Karpas-422 (cell line): ENCODE measurements at places on chromosomes 5 and 9. TPM values are rescaled to one million over a fixed set of nuclear protein-coding genes. Genes with fewer than 3 reads are reported as not detected.

Gene IL3
- not detected in 2 replicates for total RNA-seq

Gene OR1J4
- total RNA-seq, result not detected in 2 replicates

Gene TNC
- 0.36 and 0.60 TPM in 2 replicates for total RNA-seq

Gene PRPF4
- 22.2 and 24.4 TPM in 2 replicates for total RNA-seq

DNA sequence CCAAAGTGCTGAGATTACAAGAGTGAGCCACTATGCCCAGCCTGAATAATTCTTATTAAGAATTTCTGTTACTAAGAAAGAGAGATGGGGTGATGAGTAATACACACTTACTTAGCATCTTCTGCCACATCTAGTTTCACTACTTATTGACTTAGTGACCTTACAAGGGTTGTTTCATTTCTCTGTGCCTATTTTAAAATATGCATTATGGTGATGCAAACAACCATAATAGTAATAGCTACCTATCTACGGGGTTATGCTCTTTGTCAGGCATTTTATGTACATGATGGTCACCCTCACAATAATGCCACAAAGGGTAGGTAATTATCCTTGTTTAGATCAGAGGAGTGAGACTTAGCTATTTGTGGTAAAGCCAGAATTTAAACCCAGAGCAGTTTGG is 499.0 kb upstream of the SGCD start:
- no peak for DNase-seq

DNA sequence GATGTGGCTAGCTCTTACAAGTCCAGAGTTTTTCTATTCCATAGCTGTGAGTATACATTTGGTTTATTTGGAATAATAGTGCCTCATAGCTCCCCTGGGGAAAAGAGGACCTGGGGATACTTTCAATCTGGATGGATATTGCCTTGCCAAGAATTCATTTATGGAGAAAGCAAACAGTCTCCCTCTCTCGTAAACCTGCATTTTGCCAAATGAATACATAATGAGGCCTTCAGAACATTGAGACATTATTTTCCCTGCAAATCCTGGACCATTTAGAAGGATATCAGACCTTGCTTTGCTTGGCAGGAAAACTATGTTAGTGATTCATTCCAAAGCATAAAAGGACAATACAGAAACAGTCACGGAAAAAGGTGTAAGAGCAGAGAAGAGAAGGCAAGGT is 569.6 kb upstream of the BRINP1 start:
- DNase-seq, result no peak

DNA sequence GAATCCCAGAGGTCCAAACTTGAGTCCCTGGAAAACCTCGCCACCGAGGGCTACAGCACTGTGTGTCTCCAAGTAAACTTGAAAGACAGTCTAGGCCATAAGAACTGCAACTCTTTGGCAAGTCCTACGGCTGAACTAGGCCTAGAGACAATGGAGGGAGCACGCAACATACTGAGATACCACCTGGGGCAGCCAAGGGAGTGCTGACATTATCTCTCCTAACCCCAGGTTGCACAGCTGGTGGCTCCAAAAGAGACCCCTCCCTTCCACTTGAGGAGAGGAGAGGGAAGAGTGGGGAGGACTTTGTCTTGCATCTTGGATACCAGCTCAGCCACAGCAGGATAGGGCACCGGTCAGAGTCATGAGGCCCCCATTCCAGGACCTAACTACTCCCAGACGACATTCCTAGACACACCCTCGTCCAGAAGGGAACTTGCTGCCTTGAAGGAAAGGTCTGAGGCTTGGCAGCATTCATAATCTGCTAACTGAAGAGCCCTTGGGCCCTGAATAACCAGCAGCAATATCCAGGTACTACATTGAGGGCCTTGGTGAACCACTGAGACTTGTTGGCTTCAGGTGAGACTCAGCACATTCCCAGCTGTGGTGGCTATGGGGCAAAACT is 42.7 kb downstream of the AP3B1 start:
- no peak for DNase-seq

DNA sequence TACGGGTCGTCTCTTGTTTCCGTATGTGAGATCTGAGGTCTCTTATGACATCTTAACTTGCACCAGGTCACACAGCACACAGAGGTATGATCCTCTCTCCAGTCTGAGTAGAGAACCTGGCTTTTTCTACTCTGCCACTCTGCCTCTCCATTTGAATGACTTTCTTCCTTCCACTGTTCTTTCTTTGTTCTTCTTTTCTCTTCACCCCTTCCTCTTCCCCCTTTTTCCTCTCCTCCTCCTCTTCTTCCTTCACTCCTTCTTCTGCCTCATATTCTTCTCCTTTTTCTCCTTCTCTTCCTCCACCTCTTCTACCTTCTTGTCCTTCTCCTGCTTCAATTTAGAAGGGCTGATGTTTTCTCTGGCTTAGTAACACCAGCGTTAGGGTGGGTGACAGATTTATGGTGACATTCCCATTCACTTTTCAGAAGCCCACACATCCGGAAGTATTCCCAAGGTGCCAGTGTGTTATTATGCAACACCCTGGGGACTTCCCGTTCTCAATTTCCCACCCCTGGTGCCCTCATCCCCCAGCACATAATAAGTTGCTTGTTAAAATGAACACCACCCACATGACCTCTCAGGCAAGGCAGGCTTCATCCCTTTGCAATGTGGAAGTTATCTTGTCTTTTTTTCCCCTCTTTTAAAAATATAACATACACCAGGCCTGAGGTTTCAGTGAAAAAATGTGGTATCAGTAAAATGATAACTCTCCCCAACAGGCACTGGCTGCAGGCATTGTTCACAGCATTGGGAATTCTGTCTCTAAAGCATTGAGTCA is 122.0 kb downstream of the PAPPA start:
- DNase-seq, result no peak
